ENCODE measurements at places on chromosomes 6 and 20.

DNA sequence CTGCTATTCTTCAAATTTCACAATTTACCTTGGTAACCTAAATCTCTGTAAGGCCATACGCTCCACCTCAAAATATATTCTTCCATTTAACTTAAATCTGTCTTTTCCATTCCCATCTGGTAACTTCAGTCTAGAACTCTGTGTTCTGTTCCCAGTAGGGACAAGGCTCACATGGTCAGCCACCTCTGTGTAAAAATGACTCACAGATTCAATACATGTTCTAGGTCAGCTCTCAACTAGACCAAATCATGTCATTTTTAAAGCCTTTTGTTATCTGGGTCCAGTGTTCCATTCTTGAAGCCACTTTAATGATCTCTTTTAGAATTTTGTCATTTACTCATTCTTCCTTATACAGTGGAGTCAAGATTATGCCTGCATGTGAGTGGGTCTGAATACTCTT lies 315.6 kb upstream of the CITED2 start:
- DNase-seq: no peak

- DNase-seq: no peak
These were observed 96.8 kb downstream of the B3GAT2 start for GRCh38 chr6:70860045-70860444.

DNA sequence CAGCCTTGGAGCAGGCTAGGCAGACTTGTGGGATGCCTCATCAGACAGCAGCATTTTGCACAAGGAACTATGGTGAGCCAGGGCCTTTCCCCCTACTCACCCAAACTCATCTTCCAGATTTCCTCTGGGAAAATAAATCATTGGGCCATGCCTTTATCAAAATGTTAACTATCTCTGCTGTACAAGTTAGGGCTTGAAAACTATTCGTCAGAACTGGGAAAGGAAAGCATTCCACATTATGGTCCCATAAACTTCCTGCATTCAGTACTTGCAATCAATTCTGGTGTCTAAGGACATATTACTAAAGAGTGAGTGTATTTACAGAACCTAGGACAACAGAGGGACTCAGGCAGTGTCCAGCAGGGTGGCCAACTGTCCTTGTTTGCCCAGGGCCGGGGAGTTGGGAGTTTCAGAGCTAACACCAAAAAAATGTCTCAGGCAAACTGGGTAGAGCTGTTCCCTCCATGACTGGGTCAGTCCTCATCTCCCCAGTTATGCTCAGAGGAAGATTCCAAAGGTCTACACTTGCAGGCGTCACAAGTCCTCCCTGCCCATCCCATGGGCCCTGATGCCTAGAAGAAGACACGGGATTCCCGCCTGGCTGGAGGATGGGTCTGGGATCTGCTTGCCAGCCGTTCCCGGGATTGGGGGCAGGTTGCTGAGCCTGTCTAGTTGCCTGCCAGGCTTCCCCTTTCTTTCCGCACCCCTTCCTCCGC lies 72.2 kb downstream of the SLC22A3 start:
- no peak for DNase-seq

- no peak for DNase-seq
These were observed 27.4 kb upstream of the NOP56 start for GRCh38 chr20:2625062-2625461.
